ENCODE measurements at places on chromosomes 11 and 22.
A peak's percentile ranks its signal among the peaks of the same experiment; 100 is the strongest.

DNA sequence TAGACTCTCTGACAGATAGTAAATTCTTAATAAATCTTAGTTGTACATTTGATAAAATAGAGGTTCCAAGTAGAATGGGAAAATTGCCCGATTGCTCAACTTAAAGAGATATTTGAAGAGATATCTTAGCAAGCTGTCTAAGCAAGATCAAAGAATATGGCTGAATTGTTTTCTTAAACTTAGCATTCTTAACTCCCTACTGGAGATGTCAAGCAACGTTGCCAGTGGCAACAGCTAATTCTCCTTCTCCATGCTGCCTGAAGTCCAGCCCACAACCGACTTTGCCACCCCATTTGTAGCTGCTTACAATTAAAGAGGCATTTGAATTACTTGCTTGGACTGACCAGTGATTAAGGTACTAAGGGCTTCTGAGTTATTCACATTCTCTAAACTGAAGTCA, 94.4 kb downstream of the FAM181B start:
- no peak for DNase-seq

GRCh38 chr22:39913886-39914285, 13.0 kb downstream of the GRAP2 start:
- DNase-seq, result no peak

DNA sequence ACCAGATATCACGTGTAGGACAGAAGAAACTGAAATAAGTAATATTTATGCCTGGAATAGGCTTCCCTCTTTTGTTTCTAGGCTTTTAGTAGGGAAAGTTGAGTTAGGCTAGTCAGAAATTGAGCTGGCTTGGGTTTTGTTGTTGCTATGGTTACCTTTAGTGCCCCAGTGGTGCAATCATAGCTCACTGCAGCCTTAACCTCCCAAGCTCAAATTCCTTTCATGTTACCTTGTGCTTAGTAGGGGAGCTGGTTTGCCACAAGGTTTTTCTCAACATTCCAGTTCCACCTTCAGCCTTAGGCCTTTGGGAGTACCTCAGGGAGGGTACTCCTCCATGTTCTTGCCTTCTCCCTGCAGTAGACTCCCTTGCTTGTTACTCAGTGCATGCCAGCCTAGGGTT, 69.1 kb upstream of the SUSD2 start:
- DNase-seq, result no peak

DNA sequence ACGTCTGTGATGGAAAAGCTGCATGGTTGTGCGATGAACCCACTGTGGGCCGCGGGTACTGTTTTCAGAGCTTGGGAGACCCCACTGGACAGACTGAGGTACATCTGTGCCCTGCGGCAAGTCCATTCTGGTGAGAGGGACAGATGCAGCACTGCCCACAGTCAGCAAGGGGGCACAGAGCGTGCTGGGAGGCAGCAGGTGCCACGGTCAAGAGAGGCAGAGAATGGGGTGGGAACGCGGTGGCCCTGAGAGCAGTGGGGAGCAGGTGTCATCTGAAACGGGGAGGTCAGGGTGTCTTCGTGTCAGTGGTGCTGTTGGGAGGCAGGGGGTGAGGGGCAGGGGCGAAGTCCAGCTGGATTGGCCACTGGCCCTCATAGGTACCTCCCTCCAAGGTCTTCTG, 32.0 kb downstream of the TBC1D22A start:
- no peak for DNase-seq

GRCh38 chr11:20723366-20723765, 54.0 kb downstream of the NELL1 start:
- DNase-seq, result no peak

GRCh38 chr11:108965306-108966001, 300.6 kb downstream of the DDX10 start:
- peak; percentile 44 for DNase-seq

DNA sequence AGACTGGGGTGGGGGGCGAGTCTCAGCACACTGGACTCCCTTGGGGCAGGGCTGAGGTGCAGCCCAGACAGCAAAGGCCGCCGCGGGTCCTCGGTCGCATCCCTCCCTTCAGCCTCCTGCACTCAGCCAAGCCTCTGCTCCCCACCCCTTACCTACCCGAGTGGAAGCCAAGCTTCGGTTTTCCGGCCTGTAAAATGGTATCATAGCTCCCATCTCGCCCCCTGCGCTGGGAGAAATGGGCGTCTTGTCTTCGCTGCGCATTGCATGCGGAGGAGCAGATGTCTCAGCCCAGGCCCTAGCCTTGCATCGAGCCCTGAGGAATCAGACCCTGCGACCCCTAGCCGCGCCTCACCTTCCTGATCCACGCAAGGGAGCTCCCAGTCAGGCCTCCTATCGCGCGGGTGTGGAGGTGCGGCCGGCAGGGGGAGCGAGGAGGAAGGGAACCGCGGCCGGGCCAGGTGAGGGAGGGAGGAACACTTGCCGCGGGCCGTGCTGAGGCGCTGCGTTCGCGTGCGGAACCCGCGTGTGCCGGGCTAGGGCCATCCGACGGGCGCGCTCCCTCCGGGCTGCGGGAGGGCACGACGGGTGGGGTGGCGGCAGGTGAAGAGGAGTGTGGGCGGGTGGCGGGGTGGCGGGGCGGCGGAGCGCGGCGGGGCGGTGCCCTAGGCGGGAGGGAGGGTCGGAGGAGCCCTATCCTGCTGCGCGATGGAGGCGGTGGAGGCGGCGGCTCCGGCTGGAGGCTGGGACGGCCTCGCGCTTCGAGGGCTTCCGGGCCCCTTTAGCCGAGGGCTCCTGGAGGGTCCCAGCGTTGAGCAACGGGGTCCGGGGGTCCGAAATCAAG, 4.1 kb upstream of the TBX1 start:
- DNase-seq, result no peak
